ENCODE measurements at places on chromosomes 2 and 18.

DNA sequence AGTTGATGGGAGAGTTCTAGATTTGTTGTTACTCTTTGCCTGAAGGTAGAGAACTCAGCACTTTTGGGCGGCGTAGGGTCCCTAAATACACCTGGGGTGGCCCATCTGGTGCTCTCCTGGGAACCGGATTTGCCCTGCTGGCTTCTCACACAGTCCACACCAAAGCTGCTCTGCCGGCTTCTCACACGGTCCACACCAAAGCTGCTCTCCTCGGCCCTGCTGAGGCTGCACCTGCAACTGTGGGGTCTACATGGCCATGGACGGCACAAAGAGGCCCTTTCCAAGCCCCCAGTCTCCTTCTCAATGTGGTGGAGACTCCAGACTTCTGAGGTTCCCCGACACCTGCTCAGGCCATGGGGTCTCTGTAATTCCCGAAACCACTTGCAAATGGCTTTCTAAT, 124.8 kb upstream of the GPC1 start:
- DNase-seq: no peak

- no peak for DNase-seq
These were observed 9.0 kb downstream of the EPB41L3 start for GRCh38 chr18:5534845-5535244.

DNA sequence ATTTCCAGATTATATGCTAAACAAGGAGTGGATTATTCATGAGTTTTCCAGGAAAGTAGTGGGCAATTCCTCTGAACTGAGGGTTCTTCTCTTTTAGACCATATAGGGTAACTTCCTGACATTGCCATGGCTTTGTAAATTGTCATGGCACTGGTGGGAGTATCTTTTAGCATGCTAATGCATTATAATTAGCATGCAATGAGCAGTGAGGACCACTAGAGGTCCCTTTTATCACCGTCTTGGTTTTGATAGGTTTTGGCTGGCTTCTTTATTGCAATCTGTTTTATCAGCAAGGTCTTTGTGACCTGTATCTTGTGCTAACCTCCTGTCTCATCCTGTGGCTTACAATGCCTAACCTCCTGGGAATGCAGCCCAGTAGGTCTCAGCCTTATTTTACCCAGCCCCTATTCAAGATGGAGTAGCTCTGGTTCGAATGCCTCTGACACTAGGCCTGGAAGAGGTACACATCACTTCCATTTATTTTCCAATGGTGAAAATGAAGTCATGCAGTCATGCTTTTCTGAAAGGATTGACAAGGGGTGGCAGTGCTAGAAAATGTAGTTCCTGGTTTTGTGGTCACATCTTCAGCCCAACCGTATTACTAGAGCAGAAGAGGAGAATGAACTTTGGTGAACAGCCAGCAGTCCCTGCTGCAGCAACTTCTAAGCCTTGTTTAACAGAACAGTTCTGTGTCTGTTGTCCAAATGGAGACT, 26.6 kb upstream of the ITGA4 start:
- no peak for DNase-seq

DNA sequence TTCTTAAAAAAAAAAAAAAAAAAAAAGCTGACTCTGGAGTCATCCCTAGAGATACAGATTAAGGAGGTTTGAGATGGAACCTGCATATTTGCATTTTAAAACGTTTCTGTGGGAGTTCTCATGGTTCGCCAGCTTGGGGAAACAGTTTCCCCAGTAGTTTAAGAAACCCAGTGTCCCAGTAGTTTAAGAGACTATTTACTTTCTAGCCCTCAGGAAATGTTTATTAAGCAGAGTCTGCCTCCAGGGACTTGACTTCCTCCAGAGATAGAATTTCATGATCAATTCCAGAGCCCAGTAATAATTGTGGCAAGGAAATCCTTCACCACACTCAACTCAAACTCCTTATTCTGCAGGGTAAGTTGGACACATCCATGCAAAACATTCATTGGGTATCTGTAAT, 39.1 kb downstream of the DIPK1C start:
- no peak for DNase-seq

DNA sequence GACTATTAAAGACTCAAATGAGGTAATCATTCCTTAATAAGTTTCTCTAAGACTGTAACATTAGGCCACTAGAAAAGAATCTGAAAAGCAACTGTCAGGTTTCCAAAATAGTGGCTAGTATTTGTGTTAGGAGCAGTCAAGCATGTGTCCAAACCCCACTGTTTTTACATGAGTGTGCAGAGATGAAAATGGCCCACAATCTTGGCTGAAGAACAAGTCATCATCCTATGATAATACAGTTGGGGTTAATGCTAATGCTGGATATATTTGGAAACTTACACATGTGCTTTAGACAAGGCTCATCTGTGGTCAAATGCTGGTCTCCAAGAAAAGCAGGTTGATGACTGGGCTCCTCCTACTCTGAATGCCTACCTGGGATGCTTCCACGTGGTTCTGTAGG, 73.6 kb downstream of the MAIP1 start:
- peak; percentile 66 for DNase-seq

- DNase-seq: peak; percentile 94
These were observed 4.4 kb downstream of the ACTR3 start for GRCh38 chr2:113894156-113894743.

DNA sequence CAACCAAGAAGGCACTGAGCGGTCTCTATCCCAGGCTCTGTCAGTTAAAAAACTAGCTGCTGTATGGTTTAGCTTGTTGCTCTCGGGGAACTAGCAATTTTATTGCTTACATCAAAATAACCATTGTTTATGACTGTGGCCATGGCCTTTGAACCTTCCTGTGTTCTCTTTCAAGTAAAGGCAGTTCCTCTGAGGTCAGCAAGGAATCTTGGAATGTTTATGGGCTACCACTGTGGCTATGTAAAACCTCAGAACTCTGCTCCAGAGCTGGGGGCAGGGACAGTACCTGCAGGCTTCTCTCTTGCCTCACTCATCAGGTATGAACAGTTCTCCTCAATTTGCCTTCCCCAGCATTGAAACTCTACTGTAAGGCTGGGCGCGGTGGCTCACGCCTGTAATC, 416.0 kb upstream of the NETO1 start:
- peak; percentile 73 for DNase-seq

DNA sequence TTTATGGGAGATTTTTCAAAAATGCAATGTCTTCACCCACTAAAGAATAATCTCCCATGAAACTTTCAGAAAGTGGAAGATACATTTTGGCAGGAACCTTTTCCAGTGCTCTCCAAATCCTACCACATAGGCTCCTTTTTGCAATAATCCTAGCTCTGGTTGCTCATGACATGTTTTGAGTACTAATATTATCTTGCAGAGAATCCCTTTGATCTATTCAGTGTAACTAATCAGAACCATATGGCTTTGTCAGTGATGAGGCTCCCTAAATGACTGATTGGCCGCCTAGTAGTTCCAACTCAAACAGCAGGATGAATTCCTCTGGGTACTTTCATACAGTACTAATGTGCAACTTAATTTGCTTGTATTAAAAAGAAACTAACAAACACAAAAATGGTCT, 544.0 kb upstream of the FAM98A start:
- DNase-seq: no peak

DNA sequence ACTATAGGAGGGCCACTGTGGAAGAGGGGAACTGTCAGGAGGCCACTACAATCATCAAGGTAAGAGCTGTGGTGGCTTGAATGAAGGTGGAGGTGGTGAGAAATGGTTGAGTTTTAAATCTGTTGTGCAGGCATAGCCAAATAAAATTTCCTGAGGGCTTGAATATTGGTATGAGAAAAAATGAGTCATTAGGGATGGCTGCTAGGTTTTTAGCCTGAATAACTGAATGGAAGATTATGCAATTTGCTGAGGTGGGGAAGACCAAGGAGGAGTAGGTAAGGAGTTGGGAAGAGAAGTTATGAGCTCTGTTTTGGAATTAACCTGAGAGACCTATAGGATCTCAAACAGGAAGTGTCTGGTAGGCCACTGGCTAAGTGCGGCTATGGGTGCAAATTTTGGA, 84.0 kb downstream of the KLHL14 start:
- no peak for DNase-seq

- peak; percentile 100 for DNase-seq
These were observed 30.9 kb downstream of the LONRF2 start for GRCh38 chr2:100291152-100291970.

- DNase-seq: no peak
These were observed 522.6 kb downstream of the TDRD15 start for GRCh38 chr2:21646345-21646744.

DNA sequence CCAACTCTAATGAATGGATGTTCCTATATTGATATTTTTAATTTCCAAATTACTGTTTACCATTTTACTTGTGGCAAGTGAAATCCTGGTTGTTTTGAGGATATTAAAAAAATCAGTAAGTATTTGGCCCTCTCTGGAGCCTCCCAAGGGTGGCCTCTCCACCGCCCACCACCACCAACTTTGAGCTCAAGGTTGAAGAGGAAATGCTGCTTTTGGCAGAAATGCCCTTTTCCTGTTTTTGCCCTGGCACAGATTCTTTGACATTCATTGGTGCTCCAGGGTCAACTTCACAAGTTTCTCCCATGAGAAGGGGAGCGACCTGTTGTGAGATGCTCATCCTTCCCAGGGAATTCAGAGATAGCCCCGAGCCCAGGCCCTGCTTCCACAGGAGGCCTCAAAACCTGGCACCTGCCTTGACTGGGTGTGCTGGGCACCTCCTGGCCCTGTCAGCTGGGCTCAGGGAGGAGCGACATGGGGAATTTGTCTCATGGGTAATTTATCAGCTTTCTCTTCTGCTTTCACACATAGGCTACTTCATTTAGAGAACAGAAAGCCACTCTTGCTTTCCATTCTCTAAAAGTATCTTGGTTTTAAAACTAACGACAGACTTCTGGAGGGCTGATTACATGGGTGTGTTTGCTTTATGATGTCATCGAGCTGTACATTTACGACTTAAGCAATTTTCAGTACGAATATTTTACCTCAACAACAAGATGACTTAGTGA, 6.9 kb downstream of the CD8A start:
- DNase-seq: no peak

DNA sequence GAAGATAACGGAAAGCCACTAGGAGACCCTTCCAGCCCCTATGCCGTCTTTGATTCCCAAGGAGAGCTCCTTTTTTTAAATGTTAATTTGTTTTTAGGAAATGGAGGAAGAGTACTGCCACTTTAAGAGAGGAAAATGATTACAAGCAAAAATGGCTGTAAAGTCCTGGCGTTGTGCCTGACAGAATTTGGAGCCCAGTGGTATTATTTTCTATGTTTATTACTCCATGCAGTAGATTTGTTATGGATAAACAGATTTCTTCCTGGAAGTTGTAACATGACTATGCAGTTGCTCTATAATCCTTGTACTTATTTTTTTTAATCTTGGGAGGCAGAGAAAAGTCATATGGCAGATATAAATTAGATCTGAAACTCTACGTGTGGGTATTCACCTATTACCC, 141.3 kb downstream of the GBX2 start:
- DNase-seq: no peak

- DNase-seq: no peak
These were observed 128.0 kb upstream of the CD302 start for GRCh38 chr2:159925975-159926374.

DNA sequence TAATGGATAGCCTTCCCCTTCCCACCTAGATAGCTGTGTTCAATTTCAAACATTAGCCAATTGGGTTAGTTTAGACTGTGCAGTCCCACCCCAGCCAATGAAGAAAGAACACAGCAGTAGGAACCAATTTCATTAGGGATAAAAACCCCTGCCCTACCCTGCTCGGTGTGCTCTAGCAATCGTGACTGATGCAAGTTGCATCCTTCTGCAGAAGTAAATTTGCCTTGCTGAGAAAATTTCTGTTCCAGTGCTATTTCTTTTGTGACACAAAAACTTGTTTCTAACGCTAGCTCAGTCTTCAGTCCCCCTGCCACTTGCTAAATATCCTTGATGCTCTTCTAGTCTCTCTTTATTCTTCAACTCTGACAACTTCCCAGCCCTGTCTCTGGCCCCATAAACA, 15.2 kb upstream of the SAP130 start:
- DNase-seq: no peak

All from astrocyte (in vitro differentiated cells and primary cell).